ENCODE measurements at places on chromosomes 1 and 21. TPM values are rescaled to one million over a fixed set of nuclear protein-coding genes. Genes with fewer than 3 reads are reported as not detected.

Gene SH2D1B
- total RNA-seq = 0.35 TPM

Gene KRTAP19-3
- total RNA-seq = not detected

Gene RNF223
- total RNA-seq = 3.7 TPM

Gene INSRR
- total RNA-seq = 1.9 TPM

Gene CFAP107
- total RNA-seq = 0.12 TPM

Gene CHIA
- not detected for total RNA-seq

Measured in metanephros (tissue), 2 donors.